8988T (cell line): ENCODE measurements at places on chromosomes 6 and 20.

- peak; percentile 80 for DNase-seq
Observed at GRCh38 chr6:89412071-89413005, at the start of gene RRAGD. RRAGD (minus strand) TSS chr6:89412273; CDS start chr6:89411993, 280 bp downstream.

DNA sequence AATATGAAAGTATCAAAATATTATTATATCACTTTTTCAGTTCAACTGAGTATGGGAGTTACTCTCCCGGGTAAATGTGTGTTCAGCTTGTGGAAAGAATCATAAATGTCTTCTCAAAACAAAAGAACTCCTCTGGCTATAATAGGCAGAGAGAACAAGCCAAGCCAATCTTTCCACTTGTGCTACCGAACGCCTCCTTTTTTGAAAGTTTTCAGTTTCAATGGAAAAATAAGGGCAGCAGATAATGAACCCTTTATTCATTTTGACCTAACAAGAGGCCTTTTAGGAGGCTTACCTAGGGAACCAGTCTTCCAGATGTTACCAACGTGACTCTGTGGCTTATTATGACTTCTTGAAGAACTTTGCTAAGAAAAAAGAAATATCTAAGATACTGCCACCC is 67.5 kb downstream of the PDE7B start:
- DNase-seq: no peak

DNA sequence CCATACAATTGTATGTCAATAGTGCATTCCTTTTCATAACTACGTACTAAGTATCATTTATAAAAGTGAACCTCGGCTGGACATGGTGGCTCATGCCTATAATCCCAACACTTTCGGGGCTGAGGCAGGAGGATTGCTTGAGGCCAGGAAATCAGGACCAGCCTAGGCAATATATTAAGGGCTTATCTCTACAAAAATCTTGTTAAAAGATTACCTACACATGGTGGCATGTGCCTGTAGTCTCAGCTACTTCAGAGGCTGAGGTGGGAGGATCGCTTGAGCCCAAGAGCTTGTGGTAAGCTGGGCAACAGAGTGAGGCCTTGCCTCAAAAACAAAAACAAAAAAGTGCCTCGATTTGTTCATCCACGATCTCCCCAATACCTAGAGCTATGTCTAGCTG is 449.7 kb upstream of the SULF2 start:
- no peak for DNase-seq

GRCh38 chr6:7100072-7100752 is 7.5 kb upstream of the RREB1 start:
- no peak for DNase-seq

- DNase-seq: no peak
Observed at GRCh38 chr6:20069021-20069522, 143.2 kb downstream of the MBOAT1 start.

- DNase-seq: no peak
Observed at GRCh38 chr6:12848964-12849808, 132.6 kb downstream of the PHACTR1 start.

DNA sequence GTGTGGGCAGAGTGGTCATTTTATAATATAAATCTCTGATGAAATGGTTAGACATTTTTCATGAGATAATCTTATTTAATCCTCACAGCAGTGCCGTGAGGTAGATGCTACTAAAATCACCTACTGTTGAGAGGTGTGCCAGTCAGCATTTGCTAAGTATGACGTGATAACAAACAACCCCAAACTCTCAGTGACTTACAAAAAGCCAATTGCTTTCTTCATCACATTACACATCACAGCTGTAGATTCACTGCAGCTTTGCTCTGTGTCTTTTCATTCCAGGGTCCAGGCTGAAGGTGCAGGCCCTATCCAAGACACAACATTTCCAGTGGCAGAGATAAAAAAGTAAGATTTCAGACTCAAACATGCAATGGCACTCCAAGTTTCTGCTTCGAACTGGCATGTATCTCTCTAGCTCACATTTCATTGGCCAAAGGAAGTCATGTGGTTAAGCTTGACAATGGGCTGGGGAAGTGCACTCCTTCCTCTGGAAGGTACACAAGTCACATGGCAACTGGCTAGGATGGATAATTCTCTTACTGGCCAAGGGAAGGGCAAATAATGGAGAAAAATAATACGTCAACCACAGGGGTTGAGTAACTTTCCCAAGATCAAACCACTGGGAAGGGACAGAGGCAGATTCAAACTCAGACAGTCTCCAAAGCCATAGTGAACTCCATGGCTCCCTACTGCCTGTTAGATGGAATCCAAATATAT is 69.5 kb upstream of the EPB41L1 start:
- no peak for DNase-seq

DNA sequence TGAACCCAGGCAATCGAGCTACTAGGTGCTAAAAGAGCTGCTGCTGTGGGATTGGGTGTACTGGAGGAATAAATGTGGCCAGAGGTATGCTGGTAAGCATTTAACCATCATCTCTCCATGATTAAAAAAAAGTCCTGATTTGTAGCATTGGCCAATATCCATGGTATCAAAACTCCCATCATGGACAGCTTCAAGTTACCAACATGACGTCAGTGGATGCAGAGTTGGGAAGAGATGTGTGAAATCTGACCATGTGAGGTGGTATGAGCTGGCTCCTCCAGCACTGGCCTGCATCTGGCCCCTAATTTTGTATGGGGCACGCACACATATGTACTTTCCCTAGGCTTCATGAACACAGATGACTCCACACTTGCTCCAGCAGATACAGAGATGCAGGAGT is 11.7 kb downstream of the BPIFB4 start:
- no peak for DNase-seq

- no peak for DNase-seq
Observed at GRCh38 chr6:28567506-28567905, 41.8 kb downstream of the GPX5 start.

DNA sequence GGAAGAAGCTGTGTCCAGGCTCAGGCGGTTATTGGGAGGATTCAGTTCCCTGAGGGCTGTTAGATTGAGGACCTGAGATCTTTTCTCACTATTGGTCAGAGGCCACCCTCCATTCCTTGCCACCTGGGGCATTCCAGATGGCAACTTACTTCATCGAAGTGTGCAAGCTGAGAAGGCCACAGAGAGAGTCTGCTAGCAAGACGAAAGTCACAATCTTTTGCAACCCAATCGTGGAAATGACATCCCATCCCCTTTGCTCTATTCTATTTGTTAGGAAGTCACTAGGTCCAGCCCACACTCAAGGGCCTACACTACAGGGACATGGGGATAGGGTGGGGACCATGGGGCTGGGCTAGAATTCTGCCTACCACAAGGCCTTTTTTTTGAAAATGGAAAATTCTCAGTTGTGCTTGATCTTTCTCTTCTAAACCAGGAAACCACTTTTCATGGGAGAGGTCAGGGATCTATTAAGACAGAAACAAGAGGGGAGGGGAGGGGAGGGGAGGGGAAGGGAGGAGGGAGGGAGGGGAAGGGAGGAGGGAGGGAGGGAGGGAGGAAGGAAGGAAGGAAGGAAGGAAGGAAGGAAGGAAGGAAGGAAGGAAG is 217.2 kb downstream of the BCAS1 start:
- DNase-seq: no peak

DNA sequence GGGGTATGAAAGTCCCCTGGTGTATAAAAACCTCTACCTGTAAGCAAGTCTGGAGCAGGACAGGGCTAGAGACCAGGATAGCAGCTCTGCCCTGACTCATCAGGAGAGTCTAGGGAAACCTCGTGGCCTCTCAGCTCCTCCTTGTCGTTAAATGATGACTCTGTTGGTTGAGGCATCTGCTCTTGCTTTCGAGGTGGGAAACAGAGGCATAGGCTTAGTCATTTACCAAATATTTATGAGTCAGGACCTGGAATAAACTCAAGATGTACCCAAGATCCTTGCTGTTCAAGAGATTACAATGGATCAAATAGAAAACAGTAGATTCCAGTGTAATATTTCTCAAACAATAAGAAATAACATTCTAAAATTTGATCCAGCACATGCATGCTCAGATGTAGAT is 5.5 kb downstream of the MANBAL start:
- DNase-seq: peak; percentile 68

DNA sequence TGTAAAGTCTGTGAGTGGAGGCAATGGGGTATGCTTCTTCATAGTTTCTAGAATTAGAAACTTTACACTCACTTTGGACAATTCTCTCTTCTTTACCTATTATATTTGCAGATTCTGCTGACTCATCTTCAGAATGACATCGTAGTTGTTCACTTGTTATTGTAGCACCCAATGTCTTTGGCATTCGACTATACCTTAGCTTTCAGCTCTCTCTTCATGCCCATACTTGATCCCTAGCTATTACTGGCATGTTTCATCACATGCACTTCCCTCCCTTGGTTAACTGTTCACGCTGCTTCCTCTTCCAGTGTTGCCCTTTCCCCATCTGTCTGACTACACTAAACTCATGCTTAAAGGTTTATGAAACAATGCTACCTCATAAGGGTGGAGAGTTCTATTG is 298.1 kb upstream of the TCF21 start:
- no peak for DNase-seq

DNA sequence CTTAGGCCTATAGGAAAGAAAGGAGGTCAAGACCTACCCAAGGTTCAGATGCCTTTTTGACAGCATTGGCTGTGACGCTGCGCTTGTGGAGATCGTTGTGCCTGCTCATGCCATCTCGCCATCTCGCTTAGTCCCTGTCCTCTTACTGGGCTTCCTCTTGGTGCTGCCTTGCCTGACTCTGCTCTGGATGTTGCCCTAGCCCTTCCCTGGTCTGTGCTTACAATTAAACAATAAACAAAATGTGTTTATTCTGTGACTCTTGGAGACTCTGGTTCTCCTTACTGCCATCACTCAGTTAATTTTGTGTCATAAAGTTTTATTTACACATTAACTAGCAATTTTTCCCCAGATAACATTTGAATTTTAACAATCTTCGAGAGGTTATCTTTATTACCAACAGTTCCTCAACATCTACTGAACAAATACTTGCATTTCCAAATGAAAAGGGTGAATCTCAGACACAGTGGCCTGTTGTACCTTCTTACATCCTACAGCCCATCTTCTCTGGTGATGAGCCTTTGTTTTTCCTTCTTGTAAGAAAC is 11.6 kb downstream of the AFDN start:
- DNase-seq: no peak

DNA sequence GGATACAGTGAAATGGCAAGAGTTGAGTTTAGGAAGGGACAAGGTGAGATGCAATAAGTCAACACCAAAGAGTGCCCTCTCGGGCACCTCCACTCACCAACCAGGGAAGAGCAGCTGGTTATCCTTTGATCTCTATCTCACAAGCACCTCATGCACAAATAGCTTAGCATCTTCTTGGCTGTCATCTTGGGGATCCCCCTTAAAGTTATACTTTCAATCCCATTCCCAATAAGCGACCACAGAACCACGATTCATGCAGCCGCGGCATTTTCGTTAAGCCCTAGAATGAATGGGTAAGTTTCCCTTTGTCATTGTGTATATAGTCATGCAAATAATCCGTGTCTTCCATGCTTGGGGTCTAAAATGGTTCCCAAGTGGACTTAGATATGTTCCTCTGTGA is 73.5 kb downstream of the ADTRP start:
- no peak for DNase-seq

DNA sequence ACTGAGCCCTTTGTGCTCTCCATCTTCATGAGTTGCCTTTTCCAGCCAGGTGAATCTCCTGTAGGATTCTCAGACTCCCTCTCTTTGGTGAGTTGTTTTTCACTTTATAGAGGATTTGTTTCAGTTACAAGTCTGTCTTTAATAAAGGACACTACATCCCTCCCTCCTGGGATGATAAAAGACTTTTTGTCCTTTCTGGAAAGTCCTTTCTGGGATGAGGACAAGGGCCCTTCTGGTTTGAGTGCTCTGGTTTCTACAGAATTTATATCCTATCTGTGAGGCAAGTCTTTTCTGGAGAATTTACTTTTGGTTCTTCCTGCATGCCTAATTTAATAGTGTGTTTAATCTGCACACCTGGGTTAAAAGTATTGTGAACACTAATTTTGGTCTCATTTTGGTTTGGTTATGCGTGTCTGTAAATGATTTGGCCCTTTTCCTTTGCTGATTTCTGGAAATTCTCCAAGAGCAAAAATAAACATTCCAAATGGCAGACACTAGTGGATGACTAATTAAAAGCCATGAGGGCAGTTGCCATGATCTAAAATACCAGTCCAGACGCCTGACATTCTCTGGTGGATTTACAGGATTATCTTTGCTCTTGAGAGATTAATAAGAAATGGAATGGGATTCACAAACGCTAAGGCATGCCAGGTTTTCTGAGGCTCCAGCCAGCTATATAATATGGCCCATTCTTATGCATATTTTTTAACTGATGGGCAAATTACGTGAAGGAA is 44.8 kb downstream of the TCP11 start:
- no peak for DNase-seq

DNA sequence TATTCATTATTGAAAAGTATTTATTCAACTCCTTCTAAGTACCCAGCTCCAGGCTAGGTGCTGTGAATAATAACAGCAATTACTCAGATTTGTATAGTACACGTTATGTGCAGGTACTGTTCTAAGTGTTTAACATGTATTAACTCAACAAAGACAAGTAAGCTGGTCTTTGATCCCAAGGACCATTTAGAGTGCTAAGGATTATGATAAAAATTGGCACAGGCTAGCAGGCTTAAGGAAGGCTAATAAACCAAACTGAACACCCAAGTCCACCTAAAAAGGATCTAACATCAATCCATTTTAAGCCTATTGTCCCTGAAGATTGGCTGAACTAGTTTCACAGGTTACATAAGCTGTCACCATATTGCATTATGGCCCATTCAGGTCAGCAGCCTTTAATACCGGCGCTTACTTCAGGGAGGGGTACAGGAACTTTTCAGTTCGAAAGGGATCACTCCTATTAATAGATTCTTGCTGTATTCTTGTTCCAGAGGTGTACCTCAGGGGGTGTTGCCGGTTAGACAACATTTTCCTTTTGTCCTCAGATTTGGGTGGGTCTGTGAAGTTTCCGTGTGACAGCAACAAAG is 99.0 kb upstream of the GMDS start:
- DNase-seq: no peak

- no peak for DNase-seq
Observed at GRCh38 chr20:9837634-9838033, 1.2 kb downstream of the PAK5 start.

DNA sequence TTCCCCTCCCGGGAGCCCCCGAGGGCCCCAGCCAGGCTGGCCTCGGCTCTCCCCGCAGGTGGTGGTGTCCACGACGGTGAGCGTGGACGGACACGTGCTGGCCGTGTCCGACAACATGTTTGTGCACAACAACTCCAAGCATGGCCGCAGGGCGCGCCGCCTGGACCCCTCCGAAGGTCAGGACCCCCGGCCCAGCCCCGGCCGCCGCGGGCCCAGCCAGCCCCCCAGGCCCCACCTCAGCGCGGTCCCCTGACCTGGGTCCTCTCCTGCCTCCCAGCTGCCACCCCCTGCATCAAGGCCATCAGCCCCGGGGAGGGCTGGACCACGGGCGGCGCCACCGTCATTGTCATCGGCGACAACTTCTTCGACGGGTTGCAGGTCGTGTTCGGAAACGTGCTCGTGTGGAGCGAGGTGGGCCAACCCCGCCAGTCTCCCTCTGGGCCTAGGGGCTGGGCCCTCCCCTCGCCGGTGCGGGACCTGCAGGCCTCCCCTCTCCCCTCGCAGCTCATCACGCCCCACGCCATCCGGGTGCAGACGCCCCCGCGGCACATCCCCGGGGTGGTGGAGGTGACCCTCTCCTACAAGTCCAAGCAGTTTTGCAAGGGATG is 51.0 kb downstream of the CPXM1 start:
- DNase-seq: no peak
